ENCODE measurements at places on chromosomes 6 and 20. TPM values are rescaled to one million over a fixed set of nuclear protein-coding genes. Genes with fewer than 3 reads are reported as not detected.
A peak's percentile ranks its signal among the peaks of the same experiment; 100 is the strongest.

DNA sequence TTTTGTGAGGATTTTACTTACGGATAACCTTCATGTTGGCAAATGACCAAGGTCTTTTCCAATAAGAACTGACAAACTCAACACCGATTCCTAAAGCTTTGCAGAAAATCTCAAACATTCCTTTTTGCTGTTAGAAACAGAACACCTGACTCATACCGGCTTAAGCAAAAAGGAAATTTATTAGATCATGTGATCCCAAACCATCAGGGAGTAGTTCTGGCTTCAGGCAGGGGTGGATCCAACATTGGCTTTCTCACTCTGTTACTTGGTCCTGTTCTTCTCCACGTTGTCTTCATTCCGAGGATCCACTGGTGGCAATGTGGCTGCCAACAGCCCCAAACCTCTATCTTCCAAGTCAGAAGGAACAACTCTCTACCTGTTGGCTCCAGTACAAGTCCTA is 95.9 kb upstream of the PMEPA1 start:
- no peak for DNase-seq

NDRG3 gene
- total RNA-seq, result 15.6 TPM

- DNase-seq, result no peak
Observed at GRCh38 chr20:59376109-59376841, 75.9 kb downstream of the EDN3 start.

DNA sequence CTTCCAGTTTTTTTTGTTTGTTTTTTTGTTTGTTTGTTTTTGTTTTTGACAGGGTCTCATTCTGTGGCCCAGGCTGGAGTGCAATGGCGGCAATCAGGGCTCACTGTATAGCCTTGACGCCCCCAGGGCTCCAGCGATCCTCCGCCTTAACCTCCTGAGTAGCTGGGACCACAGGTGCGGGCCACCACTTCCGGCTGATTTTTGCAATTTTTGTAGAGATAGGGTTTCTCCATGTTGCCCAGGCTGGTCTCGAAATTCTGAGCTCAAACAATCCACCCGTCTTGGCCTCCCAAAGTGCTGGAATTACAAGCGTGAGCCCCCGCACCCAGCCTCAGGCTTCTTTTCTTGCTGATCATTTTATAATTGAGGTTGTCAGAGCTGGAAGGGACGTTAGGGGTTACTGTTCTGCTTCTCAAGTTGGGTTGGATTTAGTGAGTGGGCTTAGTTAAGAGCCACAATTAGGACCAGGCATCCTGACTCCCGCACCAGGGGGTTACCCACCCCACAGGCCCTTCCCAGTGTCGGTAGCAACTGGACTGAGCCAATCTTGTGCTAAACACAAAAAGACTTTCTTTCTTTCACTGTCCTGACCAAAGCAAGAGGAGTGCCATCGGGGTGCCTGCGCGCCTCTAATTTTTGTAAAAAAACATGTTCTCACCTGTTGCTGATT is 13.1 kb upstream of the ZSCAN9 start:
- DNase-seq, result no peak

FAM83C gene
- total RNA-seq, result not detected

ASF1A gene
- 56.8 TPM for total RNA-seq

GRCh38 chr6:106620931-106621672 is 8.2 kb downstream of the RTN4IP1 start:
- no peak for DNase-seq

DNA sequence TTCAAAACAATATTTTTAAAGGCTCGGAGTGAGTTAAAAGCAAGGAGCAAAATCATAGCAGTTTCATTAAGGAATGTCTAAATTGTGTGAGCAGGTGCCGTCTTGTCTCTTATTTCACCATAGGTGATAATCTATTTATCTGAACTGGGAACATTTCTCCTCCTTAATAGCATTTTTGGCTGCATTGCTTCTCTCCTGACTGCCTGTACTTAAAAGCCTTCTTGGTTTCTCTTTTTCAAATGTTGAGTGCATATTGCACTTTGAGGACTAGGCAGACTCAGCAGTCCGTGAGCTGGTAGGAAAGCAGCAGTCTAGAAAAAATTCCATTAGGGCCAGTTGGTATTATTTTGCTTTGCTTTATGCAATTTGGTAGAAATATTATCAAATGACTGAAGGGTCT is 645.9 kb downstream of the GRIK2 start:
- DNase-seq, result no peak

GRCh38 chr20:22302039-22302438 is 282.3 kb downstream of the FOXA2 start:
- DNase-seq, result no peak

DNA sequence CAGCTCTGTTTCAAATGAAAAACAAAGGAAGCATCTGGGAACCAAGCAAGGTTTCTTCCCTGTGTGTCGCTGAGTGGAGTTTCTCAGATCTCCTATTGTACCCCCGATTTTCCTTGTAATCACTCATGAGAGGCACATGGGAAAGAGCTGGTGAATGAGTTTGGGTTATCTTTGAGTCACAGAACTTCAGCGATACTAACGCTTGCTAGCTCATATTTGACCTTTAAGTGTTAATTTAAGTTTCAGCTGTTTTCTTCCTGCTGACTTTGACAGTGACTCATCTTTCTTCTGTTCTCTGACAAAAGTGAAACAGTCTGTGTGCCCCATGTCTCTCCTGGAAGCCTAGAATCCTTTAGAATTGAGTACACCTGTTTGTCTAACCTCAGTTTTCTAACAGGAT is 261.1 kb upstream of the RGS17 start:
- DNase-seq, result peak; percentile 23

COL21A1 gene
- not detected for total RNA-seq

DNA sequence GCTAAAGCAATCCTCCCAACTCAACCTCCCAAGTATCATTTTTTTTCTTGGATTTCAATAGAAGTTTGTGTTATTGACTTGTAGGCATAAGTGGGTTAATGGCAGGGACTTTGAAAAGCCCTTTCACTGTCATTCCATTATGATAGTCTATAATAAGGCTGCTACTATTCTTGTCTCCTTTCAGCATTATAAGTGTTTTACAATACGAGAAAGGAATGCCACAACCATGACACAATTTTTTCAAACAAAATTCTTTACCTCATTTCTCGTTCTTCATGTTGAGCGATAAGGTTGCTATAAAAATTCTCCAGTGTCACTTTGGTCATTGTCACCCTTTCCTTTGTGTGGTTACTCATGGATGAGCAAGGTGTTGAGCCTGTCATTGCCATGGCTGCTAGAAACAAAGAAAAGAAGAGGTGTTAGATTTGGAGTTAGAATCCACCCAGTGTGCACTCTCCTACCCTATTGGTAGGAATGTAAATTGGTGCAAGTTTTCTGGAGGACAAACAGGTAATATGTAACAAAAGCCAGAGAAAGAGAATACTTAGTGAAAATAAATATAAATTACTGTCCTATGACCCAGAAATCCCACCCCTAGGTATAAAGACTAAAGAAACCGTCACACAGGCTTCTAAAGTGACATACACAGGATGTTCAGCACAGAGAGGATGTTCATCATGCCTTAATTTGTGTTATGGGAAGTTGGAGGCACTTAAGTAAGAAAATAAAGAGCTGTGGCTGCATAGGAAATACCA is 7.3 kb downstream of the STK38 start:
- DNase-seq, result no peak

DNA sequence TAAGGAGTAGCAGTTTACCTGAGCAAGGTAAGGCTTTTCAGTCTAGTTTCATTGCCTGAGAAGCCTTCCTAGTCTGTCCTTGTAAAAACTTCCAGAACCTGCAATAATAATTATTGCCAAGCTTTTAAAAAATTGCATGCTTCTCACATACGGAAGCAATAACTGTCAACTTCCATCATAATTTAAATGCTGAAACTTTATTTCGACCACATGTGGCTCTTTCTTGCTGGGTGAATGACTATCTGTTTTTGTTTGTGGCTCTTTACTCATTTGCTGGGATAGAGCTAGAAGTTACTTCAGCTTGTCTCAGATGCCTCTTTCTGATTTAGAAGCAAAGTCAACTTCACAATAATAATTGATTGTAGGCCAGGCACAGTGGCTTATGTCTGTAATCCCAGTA is 95.9 kb upstream of the COL21A1 start:
- DNase-seq, result no peak

GRCh38 chr20:60466687-60467022 is 508.4 kb downstream of the CDH26 start:
- no peak for DNase-seq

TMEM74B gene
- total RNA-seq, result 2.2 TPM

GRCh38 chr6:100700009-100700408 is 181.1 kb downstream of the ASCC3 start:
- no peak for DNase-seq

- DNase-seq, result no peak
Observed at GRCh38 chr20:14470977-14471661, 133.7 kb upstream of the FLRT3 start.

DNA sequence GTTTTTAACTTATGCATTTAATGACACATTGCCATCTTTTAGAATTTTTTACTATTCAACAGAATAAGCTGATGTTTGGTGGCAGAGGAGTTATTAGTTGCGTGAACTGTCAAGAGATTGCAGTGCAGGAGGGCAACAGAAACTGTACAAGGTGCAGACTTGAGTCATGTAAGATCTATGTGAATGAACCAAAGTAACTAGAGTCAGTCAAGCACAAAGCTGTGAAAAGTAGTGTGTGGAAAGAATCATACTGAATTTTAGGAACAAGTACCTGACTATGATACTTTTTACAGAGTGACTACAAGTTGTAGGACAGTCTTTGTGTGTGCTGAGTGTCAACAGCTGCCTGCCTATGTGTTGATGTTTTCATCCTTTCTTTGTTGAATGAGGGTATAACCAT is 2.7 kb upstream of the C6orf163 start:
- no peak for DNase-seq

GRCh38 chr20:56422076-56422823 is 10.2 kb downstream of the CASS4 start:
- DNase-seq, result no peak

EPPIN gene
- total RNA-seq, result not detected

DNAH8 gene
- total RNA-seq, result not detected

CDH26 gene
- 0.22 TPM for total RNA-seq

DNA sequence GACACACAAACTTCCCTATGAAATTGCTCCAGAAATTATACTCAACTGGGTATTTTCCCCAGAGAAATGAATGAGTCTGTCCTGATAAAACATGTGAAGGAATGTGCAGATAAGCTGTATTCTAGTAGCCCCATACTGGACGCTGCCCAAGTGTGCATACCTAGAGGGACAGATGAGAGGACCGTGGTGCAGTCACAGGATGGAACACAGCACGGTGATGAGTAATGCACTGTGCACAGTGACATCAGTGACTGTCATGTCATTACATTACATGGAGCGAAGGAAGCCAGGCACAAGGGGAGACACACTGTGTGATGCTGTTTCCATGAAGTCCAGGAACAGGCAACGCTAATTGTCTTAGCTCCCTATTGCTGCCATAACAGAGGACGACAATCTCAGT is 155.5 kb downstream of the CDH4 start:
- no peak for DNase-seq

DNA sequence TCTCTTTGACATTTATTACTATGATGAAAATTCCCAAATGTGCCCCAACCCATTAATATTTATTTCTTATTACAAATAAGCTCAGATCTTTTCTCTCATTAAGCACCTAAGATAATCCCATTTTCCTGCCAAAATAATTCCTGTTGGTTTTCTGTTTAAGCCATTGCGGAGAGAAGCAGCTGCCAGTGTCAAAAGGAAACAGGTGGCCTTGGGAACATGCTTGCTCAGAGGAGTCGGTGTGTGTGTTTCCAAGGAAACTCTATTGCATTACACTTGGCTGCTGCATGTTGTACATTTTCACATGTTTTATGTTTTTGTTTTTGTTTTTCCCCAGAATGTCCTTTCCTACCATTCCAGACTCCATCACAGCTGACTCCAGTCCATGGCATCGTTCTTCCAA is 56.4 kb downstream of the CD24 start:
- no peak for DNase-seq

DNA sequence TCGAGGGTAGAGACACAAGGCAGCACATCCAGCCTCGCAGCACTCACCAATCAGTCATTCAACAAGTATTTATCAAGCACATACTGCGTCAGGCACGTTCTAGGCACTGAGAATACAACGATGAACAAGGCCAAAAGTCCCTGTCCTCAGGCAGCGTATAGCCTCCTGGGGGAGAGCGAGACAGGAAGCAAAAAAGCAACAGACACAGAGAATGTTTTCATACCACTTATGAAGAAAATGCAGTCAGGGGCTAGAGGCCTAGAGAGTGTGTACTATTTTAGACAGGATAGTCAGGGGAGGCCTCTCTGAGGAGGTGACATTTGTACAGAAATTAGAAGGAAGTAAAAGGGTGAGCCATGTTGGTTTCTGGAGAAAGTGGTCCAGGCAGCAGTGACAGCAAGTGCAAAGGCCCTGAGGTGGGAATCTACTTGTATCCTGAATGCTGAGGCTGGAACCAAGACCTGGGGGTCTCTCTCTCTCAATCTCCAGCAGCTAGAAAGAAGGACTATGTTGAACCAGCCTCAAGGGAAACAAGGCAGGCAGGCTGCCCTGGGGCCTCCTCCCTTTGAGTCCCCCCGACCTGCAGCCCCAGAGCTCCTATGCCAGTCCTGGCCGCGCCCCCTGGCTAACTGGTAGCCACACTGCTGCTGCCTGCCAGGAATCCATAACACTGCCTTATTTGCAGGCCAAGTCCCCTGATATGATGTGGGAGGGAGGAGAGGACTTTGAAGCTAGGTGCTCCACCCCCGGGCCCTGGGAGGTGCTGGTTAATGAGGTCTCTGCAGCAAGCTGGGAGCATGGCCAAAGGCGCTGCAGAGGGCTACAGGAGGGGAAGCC is 151.2 kb downstream of the GRM4 start:
- DNase-seq, result no peak

GRCh38 chr6:43297644-43298564 is at the start of gene SLC22A7:
Gene SLC22A7, plus strand, starts transcription at chr6:43298260. Its CDS starts 99 bp downstream, at chr6:43298359.
- DNase-seq, result no peak

GRCh38 chr6:21005816-21006570 is 471.7 kb downstream of the CDKAL1 start:
- peak; percentile 12 for DNase-seq

DPPA5 gene
- total RNA-seq, result not detected

DNA sequence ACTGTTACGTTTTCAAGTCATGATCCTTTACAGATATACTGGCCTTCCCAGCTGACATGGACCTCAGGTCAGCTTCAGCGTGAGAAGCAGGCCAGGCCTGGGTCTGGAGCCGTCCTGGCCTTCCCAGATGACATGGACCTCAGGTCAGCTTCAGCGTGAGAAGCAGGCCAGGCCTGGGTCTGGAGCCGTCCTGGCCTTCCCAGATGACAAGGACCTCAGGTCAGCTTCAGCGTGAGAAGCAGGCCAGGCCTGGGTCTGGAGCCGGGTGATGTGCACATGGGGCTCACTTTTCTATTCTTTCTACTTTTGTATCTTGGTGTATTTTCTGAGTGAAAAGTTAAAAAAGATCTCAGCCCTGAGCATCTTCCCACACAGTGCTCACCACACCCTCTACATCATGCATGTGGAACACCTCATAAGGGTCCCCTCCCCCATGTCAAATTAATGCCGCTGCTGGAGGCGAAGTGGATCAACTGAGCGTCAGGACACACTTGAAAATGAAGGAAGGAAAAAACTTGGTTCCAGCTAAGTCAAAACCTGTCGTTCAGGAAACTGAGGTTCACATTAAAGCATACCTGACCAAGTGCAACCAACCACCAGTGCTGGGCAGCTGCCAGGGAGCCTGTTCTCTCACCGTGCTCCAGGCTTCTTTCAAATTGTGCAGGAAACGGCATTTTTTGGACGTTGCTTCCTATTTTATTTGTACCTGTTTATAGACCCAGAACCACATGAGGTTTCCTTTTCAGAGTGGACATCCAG is 32.2 kb downstream of the KIF25 start:
- no peak for DNase-seq

PKHD1 gene
- total RNA-seq, result not detected

- DNase-seq, result no peak
Observed at GRCh38 chr6:39178804-39179203, 50.5 kb downstream of the KCNK5 start.

- no peak for DNase-seq
Observed at GRCh38 chr20:1565461-1565860, 8.0 kb upstream of the SIRPD start.

IL20RA gene
- total RNA-seq, result not detected
